Stimulated activated CD8-positive, alpha-beta memory T cell treated with anti-CD3 and anti-CD28 coated beads, Interleukin-15, amount 100 ng/mL, for 48 hours (primary cell): ENCODE measurements at places on chromosomes 1 and 21.

DNA sequence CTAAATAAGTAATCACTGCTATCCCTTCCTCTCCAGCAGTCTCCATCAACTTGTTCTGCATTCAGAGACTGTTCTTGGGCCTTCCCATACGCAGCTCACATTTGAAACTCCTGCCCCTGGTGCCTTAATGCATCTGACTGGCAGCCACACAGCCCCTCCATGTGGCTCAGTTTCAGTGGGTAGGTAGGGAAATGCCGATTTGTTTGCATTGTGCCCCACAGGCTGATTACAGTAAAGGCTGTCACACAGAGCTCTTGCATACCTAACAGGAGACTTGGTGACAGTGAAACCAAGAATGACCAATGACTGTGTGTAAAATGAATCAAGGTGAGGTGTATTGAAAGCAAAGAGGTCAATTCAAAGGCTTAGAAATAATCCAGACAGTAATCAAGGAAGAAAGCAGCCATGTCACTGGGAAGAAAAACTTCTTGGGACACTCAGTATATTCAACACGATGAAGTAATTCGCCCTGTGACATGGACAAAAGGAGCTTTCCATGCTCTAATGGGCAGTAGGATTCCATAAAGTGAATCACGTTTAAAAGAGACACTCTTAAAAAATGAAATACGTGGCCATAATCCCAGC lies 12.7 kb upstream of the B3GALNT2 start:
- DNase-seq, result no peak

GRCh38 chr1:30527511-30528140 lies 195.8 kb downstream of the MATN1 start:
- no peak for DNase-seq

DNA sequence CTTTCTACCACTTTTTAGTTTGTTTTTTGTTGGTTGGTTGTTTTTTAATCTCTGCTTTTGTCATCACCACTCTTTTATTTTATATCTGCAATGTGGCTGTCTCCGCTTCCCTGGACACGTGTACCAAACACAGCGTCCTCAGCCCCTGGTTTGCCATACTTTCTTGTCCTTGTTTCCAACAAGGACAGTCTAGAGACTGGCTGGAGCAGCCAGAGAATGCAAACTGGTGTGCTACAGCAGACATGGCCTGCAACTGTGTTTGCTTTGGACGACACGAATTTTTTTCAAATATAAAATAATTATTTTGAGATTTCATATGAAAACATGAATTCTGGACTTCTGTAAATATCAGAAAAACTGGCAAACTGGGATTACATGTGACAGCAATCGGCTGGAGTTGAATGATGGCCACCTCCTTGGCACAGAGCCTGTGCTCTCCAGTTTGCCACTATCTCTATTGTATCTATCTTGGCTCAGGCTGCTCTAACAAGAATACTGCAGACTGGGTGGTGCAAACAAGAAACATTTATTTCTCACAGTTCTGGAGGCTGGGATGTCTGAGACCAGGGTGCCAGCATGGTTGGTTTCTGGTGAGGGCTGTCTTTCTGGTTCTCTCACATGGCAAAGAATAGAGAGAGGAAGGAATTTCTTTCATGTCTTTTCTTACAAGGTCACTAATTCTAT lies 34.6 kb upstream of the POU2F1 start:
- no peak for DNase-seq

DNA sequence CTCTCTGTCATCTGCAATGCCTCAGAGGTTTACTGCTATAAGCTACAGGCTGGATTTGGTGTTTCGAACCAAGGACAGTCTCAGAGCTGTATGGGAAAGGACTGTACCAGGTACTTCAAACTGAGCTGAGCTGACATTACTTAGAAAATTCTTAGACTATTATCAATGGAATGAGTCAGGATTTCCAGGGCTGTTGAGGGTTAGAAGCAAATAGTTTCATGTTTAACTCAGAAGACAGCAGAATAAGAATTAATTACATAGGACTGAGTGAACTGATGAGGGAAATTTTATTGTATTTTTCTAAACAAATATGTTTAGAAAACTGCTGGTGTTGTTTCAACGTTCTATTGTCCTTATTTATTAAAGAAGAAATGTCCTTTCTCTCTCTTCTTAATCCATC lies 74.3 kb upstream of the CAPZB start:
- DNase-seq, result no peak

- DNase-seq, result no peak
Measured at GRCh38 chr1:114607223-114607622, 25.8 kb upstream of the BCAS2 start.

DNA sequence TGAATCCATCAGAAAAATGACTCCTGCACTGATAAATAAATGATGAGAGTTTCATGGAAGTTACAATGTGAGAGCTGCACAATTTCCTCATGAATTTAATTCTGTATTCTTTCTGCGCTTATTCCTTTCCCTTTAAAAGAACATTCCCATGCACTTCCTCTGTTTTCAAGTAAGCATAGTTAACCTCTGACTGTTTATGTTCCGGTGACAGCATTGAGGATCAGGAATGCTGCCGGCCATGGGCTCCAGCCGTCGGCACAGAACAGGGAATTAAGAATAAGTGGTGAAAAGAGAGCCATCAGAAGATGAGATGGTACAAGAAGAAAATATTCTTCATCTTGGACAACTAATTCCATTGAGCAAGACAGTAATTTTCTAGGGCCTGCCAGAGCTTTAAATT lies 65.3 kb downstream of the SUSD4 start:
- DNase-seq, result no peak

GRCh38 chr1:41918450-41919043 lies at the start of gene HIVEP3:
Gene HIVEP3, minus strand, starts transcription at chr1:41918922.
- no peak for DNase-seq

DNA sequence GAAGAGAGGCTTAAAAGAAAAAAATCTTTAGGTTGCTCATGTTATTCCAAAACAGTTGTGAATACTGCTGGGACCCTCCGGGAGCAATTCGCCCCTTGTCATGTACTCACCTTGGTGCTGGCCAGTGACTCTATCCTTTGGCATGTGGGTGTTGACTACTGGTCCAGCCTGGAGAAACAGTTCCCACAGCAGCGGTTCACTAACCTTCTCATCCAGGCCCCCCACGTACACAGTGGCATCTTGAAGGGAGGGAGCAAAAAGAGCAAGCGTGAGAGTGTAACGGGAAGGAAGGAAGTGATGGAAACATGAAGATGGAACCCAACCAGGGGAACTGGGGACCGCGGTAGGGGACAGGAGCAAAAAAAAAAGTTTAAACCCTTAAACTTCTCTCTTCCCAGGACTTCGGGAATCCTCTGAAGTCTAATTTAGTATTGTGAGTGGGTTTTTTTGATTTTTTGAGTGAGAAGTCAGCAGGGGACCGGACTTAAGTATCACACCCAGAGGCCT lies 494 bp downstream of the SF3B4 start:
- no peak for DNase-seq

DNA sequence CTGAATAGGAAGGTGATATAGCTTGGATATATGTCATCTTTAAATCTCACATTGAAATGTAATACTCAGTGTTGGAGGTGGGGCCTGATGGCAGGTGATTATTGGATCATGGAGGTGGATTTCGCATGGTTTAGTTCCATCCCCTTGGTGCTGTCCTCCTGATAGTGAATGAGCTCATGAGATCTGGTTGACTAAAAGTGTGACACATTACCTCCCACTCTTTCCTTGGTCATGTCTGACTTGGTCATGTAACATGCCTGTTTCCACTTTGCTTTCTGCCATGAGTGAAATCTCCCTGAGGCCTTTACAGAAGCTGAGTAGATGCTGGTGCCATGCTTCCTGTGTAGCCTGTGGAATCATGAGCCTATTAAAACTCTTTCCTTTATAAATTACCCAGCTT lies 664.5 kb upstream of the NR5A2 start:
- no peak for DNase-seq

- DNase-seq, result no peak
Measured at GRCh38 chr1:64161357-64161941, 42.0 kb upstream of the UBE2U start.

DNA sequence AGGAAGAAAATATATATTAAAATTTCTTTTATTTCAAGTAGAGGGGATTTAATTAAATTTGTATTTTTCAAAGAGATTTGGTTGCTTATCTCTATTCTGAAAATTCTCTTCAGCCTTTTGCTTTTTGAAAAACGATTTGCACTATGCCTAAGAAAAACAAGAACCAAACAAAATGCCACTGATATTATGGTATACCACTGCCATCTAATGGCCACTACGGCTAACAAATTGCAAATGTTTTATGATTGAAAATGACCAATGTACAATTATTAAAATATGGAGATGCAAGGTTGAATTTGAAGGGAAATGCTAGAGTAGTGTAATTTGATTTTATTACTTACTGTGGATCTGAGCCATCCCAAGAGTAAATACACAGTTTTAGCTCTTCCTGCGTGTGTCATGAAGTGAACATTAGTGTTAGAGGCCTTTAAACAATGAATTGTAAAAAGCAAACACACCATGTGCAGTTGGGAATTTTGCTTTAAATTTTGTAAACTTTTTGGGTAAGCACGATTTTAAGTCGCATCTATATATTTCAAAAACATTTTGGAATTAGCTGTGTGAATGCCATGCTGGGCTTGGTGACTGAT lies 137.4 kb upstream of the USP25 start:
- DNase-seq, result no peak

- no peak for DNase-seq
Measured at GRCh38 chr1:200279810-200280411, 129.9 kb downstream of the ZNF281 start.

GRCh38 chr1:112242470-112242869 lies 153.5 kb upstream of the CTTNBP2NL start:
- DNase-seq, result no peak

DNA sequence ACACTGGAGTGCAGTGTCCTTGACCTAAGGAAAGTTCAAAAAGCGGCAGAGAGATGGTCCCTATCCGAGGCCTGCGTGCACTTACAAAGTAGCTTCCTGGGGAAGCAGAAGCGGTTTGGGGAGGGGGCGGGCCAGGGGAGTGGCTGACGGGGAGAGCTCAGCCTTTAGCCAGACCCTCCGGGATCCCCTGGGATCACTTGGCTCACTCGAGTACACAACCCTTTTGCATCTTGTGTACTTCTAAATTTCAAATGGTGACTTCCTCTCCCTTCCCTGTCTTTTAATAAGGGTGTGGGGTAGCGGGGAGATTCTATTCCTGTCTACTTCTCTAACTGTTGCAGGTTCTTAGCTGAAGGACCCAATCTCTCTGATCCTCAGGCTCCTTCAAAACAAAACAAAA lies 18.1 kb upstream of the SNX27 start:
- no peak for DNase-seq
